ENCODE measurements at places on chromosomes 4 and X.
A peak's percentile ranks its signal among the peaks of the same experiment; 100 is the strongest.

GRCh38 chrX:154084449-154085300, 12.8 kb downstream of the MECP2 start:
- DNase-seq = no peak

- DNase-seq = peak; percentile 71
These were observed 25.2 kb upstream of the ANAPC4 start for GRCh38 chr4:25351777-25352416.

GRCh38 chr4:7929118-7929951, 10.3 kb downstream of the AFAP1 start:
- DNase-seq = peak; percentile 74

DNA sequence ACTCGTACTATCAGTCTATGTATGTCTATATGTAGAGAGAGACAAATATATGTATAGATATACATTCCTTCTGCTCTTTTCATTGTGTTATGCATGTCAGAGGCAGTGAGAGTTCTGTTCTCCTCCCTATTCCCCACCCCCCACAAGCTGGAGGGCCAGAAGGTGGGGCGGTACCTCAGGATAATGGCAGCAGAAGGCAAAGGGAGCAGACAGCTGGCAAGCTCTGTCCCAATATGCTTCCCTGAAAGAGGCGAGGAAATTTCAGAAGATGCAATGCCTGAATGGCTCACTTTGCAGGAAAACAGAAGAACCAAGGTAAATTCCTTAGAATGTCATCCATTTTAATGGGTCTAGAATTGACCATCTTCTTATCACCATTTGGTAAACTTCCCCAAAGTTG, 114.4 kb downstream of the NAA11 start:
- DNase-seq = no peak

- DNase-seq = no peak
These were observed 49.1 kb downstream of the DHRSX start for GRCh38 chrX:2451501-2452316.

- no peak for DNase-seq
These were observed 319 bp downstream of the DRP2 start for GRCh38 chrX:101219864-101220346.

Measured in foreskin keratinocyte (primary cell).